ENCODE measurements at places on chromosomes 7 and 10.

DNA sequence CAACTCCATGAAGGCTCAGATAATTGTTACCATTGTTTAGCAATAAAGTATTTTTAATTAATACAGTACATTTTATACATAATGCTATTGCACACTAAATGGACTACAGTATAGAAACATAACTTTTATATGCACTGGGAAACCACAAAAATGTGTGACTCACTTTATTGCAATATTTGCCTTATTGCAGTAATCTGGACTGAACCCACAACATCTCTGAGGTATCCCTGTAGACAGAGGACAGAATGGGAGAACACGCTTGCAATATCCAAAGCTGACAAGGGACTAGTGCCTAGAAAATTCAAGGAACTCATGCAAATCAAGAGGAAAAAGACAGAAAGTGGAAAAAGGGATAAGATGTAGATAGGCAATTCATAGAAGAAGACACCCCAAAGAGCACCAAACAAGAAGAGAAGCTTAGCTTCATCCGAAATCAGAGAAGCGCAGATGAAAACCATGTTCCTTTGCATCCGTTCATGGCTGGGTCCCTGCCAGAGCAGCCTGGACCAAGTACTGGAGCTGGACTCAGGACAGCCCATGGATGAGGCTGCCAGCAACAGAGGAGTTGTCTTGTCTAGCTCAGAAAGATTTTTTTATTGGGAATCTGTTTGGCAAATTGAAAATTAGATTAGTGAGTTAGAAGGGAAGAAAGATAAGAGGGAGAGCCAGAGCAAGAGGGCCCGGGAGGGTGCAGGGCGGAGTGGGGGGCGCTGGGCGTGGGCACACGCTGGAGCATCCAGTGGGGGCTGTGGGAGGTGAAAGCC is 16.0 kb upstream of the GALNTL5 start:
- no peak for DNase-seq

- no peak for DNase-seq
Measured at GRCh38 chr7:98394377-98394836, 6.5 kb downstream of the BAIAP2L1 start.

DNA sequence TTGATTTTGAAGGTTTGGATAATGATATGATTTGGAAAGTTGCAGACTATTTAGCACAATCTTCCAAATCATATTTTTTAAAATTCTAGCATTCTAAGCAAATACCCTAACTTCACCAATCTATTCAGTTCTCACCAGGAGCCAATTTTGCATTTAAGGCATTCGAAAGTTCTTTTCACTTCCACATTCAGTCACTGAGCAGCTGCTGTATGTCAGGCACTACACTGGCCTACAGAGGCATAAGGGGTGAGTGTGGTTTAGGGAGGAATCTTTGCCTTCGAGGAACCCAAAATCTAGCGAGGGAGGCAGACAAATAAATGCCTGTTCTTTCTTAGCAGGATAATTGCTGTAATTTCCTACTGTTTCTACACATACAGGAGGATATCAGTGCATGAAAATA is 10.7 kb upstream of the UCN3 start:
- no peak for DNase-seq

DNA sequence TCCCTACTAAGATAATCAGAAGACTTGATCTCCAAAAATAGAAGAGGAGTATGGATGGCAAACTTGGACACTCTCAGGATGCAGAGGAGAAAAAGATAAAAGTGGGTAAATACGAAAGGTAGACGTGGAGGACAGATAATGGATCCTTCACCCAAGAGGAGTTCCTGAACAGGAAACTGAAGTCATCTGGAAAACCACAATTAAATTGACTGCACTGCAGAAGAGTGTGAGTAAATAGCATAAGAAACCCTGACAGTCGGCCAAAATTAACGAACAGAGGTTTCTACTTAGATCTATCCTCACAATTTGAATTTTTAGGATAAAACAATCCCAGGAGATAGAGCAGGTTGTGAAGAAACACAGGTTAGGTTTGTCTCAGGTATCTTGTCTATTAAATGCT is 70.5 kb downstream of the SDK1 start:
- no peak for DNase-seq

- DNase-seq = no peak
Measured at GRCh38 chr7:43078794-43079193, 33.7 kb upstream of the HECW1 start.

DNA sequence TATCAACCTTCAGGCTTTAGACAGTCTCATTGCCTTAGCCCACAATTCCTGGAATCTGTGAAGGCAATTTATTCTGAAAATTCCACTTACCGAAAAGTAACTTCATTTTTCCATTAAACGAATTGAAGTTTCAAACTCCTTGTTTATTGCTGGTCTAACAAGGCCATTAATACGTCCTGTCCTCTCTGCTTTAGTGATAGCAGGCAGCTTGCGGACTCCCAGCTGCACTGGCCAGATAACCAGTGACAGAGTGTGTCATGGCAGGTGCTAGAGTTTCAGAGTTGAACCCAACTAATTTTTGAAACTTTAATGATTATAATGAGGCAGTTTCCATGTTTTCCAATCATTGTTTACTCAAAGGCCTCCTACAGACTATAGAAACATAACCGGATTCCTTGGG is 31.1 kb downstream of the LOXL4 start:
- DNase-seq = no peak

GRCh38 chr7:109101332-109101731 is 531.7 kb downstream of the DNAJB9 start:
- DNase-seq = no peak

DNA sequence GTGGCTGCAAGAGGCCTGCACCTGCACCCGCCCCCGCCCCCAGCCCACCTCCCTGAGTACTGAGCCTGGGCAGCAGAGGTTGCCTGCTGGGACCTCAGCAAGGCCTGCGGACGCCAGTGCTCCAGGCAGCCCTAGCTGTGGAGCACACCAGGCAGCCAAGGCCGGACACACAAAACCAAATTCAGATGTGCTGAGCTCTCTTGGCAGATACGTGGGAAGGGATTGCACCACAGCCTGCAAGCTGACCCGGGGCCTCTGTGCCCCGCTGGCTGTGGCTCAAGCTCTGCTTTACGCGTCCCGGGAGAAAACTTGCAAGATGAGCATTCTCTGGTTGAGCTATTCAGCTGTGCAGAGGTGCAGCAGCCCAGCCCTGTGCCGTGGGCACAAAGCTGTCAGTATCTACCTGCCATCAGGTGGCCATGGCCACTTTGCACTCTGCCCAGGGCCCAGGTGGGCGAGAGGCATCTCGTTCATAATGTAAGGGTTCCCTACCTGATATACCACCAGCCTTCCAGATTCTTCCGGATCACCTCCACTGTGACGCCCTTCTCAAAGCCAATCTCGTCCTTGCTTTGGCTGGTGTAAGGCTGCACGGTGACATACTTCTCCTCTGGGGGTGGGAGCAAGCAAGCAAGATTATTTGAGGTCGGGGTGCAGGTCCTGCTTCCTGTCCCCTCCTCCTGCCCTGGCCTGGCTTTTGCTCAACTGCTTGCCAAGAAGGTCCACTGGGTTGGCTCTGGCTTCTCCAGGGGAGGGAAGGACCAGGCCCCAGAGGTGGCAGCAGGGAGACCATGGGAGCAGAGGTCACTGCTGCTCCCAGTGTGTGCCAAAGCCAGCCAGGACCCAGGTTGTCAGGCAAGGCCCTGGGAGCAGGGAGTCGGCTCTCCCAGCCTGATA is 123.4 kb downstream of the NEURL1 start:
- no peak for DNase-seq

- no peak for DNase-seq
Measured at GRCh38 chr10:381805-382204, 246.6 kb downstream of the ZMYND11 start.

GRCh38 chr10:85578860-85579259 is 787.7 kb downstream of the GRID1 start:
- no peak for DNase-seq

DNA sequence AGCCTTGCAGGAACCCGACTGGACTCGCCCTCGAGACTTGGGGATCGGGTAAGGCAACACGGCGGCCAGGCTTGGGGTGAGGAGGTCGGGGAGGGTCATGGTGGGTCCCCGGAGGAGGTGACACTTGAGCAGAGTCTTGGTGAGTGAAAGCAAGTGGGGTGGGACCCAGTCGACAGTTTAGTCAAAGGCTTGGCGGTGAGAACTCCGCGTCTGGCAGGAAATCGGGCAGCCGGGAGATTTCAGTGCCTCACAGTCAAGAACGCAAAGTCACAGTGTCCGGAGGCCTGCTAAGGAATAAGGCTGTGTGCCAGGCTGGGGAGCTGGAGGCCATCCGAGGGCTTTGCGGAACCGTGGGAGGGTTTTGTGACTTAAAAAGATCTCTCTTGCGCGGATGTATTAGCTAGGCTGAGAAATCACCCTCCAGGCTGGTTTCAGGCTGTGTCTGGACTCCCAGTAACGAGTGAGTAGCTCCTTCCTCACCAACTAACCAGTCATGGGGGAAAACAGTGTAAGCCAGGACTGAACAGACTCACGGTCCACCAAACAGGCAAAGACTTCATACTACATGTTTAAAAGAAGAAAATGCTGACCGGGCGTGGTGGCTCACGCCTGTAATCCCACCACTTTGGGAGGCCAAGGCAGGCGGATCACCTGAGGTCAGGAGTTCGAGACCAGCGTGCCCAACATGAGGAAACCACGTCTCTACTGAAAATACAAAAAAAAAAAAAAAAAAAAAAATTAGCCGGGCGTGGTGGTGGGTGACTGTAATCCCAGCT is 613 bp downstream of the AP5Z1 start:
- peak; percentile 31 for DNase-seq

- no peak for DNase-seq
Measured at GRCh38 chr10:95404462-95404858, 113.7 kb upstream of the PDLIM1 start.

GRCh38 chr7:17255926-17256325 is 42.5 kb upstream of the AHR start:
- no peak for DNase-seq

GRCh38 chr7:156754201-156754600 is 113.6 kb downstream of the RNF32 start:
- DNase-seq = no peak

DNA sequence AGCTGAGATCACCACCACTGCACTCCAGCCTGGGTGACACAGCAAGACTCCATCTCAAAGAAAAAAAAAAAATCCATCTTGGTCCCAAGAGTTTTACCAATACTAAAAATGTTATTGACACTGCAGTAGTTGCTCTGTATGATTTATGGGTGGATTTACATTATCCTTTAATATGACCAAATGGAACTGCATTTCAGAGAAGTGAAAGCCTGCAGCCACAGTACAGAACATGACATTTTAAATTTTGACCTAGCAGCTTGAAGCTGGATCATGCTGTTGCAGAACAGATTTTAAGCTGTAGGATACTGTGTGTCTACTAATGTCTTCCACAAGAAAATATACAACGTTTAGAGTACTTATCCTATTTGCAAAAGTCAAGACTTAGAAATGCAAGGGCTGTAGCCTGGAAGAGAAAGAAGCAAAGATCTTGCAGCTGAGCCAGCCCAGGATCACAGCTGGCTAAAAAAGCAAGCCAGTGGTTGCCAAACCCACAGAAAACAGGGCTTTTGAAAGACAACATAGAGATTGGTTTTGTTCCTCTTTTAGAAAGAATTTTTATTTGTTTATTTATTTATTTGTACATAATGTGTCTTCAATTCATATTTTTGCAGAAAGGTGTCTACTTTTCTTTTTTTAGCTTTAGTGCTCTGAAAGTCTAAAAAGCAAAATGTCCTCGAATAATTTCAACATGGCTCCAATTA is 55.2 kb upstream of the WNT16 start:
- no peak for DNase-seq

GRCh38 chr10:107589081-107589480 is 424.6 kb upstream of the SORCS1 start:
- DNase-seq = no peak

DNA sequence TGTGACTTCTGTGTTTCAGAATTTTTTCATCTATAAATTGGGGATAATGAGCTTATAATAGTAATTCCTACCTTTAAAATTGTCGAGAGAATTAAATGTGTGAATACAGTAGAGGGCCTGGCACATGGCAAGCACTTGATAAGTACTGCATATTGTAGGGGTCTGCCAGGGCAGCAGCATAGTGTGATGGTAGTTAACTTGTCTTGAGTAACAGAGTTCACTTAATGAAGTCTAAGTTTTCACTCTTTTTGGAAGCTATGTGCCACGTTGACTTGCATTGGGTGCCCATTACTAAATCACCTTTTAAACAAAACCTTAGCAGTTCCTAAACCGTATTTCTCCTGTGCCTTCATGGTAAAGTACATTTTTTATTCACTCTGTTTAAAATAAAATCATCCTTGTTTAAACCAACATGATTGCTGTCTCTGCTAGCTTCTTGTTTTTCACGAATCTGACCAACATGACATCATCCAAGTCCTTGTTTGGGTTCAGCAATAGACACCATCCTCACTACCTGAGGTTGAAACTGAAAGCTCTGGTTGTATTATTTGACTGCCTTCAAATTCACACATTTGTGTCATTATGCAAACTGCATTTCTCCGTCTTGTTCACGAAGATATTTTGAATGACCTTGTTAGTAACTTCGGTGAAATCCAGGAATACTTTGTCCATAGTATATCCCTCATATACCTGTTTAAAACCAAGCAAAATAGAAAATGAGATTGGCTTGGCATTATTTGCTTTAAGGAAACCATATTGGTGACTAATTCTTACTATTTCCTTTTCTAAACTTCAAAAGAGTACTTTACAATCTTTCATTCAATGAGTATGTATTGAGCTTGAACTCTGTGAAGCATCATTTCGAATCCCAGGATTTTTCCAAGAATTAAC is 340.2 kb downstream of the SUGCT start:
- DNase-seq = no peak

DNA sequence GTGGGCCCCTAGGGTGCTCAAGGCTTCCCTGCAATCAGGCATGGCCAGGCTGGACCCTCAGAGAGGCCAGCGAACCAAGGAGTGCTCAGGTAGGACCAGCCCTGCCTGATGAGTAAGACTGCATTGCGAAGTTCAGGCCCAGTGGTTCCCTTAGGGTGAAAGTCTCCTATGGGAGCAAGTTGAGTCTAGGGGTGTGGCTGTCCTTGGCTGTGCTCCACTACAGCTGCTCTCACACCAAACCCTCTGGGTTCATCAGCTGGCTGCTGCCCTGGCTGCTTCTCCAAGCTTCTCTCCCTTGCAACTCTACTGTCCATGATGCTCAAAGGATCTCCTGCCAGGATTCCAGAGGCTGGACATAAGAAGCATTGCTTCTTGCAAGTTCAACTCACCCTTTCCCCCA is 18.7 kb downstream of the FAM25A start:
- no peak for DNase-seq

DNA sequence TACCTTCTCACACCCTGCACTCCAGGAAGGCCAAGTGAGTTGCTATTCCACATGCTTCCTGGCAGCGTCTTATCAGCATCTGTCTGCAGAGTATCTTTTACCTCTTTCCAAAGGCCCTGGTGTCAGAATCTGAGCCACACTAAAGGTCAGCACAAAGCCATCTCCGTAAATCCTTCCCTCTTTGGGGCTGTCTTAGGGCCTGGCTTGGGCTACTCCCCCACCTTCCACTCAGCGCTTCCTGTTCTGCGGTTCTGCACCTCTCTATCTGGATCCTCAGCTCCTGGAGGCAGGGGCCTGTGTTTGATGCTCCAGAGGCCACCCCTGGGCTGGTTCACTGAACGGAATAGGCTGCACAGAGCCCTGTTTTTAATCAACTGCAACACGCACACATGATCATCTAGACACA is 334.8 kb upstream of the GALNT17 start:
- DNase-seq = no peak

- no peak for DNase-seq
Measured at GRCh38 chr10:126373972-126374371, 14.3 kb downstream of the ADAM12 start.

- no peak for DNase-seq
Measured at GRCh38 chr7:91953618-91954017, 13.0 kb downstream of the AKAP9 start.
